ENCODE measurements at places on chromosomes 3 and 15.

GRCh38 chr15:71133747-71134472 is 18.6 kb downstream of the THSD4 start:
- no peak for DNase-seq

- DNase-seq, result no peak
These were observed 36.3 kb upstream of the TMEM42 start for GRCh38 chr3:44825264-44825925.

DNA sequence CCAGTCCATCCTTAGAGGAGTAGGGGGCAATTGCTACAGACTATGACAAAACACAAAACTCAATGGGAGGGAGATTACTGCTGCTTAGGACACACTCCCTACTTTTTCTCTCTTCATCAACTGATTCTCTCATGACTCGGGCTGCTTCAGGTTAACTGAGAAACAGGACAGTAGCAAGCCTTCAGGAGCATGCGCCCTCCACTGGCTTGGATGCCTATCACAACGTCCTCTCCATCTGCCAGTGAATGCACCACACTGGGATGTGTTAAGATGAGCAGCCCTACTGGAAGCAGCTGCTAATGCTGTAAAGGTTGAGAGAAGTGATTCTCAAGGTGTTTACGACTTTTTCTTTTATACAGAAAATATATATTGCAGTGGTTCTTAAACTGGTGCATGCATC is 542.3 kb downstream of the EDEM1 start:
- no peak for DNase-seq

GRCh38 chr15:89673165-89673512 is 6.0 kb downstream of the PLIN1 start:
- no peak for DNase-seq

GRCh38 chr3:13282986-13283876 is 136.9 kb downstream of the NUP210 start:
- DNase-seq, result no peak
